NAMALWA (cell line): ENCODE measurements at places on chromosomes 7 and 10.
A peak's percentile ranks its signal among the peaks of the same experiment; 100 is the strongest.

DNA sequence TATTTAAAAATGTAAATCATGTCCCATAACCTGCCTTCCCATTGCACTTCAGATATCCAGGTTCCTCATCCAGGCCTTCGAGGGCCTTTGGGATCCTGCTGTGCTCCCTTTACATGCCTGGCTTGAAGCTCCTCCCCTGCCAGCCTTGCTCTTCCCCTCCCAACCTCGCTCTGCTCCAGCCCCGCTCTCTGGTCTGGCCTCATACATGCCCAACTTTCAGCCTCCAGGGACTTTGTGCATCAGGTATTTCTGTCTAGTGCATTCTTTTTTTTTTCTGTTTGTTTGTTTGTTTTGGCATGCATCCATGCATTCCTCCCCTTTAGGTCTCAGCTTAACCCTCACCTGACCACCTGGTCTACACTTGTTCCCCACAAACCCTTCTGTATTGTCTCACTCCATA lies 160.3 kb downstream of the SNX10 start:
- no peak for DNase-seq

DNA sequence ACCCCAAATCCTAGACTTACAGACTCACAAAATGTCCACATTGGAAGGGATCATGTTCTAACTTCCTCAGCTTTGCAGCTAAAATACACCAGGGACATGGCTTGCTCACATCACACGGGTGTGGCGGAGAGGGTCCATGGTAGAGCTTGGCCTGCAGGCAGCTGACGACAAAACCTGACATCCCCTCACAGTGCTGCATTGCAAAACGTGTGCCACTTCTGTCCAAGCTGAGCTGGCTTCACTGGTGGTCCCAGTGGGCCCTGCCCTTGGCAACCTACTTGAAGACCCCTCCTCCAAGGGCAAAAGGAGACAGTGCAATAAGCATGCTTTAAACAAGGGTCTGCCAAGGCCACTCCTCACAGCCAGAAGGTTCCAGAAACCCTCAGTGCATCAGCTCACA lies 21.9 kb downstream of the ANXA11 start:
- no peak for DNase-seq

GRCh38 chr10:88755753-88756152 lies 4.1 kb upstream of the LIPN start:
- DNase-seq: no peak

- DNase-seq: peak; percentile 5
Measured at GRCh38 chr10:116316503-116316902, 7.7 kb upstream of the CCDC172 start.

GRCh38 chr10:17216901-17217395 lies 11.1 kb upstream of the VIM start:
- DNase-seq: no peak

- no peak for DNase-seq
Measured at GRCh38 chr7:46672861-46673260, 751.8 kb upstream of the IGFBP3 start.

DNA sequence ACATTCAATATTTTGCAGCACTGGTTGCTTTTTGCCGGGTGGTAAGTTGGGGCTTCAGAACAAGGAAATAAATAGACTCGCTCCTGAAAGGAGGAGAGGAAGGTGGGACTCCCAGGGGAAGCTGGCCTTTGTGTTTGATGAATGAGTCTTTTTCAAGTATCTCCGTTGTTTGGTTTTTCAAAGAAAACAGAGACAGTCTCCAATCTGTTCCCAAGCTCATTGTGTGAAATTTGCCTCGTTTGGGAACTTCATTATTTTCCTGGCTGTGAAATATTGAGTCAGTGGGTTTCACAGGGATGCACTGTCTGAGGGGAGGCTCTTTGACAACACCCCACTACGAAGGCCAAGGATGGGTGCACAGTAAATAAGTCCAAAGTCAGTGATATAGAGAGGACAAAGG lies 38.7 kb upstream of the KIAA1217 start:
- DNase-seq: no peak

DNA sequence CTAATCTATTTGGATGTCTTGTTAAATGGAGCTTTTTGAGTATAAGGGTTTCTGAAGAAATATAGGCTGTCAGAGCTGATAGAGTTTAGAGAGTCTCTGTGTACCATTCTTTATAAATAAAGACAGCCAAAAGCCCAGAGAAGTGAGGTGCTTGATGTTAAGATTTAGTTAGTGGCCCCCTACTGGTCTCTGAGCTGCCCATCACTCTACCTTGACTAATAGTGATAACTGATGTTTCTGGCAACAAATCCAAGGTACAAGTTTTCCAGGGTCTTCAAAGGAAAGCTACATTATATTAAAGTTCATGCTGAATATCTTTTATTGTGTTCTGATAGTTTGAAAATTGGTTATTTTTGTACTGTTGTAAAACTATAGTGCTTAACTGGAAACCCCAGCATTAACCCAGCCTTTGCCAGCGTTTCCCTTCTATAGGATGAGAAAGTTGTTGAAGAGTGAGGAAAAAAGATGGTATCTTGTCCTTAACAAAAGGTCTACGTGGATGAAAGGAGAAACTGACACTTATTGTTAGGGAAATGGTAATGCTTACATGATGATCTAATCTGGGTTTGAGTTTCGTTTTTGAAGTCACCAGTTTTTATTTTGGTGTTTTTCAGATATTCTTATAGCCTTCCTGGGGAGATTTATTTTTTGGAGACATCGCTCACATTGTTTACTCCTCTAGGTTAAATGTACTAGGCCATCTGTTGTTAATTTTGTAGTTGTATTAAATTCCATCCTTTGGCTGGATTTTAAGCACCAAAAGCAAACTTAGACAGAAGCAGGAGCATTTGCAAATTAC lies 79.0 kb downstream of the AUTS2 start:
- DNase-seq: peak; percentile 79

DNA sequence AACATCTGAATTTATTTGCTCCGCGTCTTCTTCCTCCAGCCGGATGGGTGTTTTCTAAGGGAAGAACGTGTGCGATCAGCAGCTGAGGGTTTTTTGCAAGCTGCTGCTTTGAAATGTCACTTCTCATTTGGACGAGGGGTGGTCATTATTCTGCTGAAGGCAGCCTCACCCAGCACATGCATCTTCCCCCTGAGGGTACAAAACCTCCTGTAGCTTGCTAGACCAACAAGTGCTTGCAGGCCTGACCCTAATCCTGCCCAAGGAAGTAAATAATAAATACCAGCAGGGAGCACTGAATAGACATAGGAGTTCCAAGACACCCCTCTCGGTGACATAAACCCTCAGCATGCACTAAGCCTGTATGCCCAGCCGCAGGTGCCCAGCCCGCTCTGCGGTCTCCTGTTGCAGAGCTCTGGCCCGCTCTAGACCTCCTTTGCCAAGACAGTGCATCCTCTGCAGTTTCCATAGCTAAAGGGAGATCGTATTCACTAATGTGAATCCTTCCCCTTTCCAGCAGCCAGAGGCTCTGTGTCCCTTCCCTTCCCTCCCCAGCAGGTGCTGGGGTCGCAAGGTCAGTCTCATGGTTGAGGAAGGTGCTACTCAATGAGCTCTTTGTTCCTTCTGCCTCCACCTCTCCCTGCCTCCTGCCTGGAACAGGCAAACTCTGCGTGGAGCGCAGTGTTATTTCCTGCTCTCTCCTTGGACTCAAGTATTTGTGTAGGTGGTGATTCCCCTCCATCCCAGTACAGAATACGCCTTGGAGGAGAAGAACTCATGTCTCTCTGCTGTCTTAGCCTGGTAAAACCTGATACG lies 36.6 kb downstream of the SBDS start:
- no peak for DNase-seq

GRCh38 chr7:116101704-116102103 lies 71.1 kb upstream of the TFEC start:
- no peak for DNase-seq

DNA sequence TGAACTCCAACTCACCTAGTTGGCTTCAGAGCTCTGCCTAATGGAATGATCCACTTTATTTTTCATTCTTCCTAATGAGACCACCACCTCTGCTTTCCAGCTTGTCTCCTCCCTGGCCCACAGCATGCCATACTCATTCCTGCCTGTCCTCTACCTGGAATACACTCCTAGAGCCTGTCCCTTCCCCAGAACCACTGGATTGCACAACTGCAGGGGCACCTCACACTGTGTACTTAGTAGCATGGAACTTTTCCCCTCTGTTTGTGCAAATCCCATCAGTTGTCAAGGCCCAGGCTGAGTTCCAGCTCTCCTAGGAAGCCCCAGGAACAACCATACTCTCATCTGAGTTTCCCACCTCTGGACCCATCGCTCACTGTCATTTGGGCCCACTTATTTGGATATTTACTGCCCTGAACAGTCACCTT lies 15.6 kb downstream of the ALDH18A1 start:
- no peak for DNase-seq

DNA sequence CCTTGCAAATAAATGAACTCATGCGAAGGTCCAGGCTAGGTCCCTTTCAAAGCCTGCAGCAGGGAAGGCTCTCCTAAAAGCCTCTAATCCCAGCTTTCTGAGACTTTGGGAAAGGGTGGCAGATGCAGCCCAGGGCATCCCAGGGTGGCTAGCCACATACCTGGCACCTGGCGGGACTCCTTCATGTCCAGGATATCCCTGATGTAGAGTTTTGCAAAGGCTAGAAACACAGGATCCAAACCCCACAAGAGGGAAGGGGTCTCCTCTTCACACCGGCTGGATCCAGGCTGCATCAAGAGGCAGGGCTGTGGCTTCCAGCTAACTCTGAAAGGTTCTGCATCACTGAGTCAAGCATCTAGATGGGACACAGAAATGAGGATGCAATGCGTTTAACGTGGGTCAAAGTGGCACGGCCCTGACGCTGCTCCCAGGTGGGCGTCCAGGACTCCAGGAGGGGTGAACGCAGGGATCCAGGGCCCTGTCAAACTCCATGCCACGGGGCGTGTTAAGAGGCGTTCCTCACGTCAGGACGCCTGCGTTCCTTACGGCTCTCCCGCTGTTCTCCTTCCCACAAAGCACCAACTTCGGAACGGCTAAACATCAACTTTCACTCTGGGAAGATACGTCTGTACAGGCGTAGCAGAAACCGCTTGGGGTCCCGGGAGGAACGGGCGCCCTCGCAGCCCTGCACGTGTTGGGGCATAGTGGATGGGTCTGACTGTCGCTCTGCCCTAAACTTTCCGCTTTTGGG lies 507 bp downstream of the STN1 start:
- peak; percentile 43 for DNase-seq

- DNase-seq: peak; percentile 76
Measured at GRCh38 chr10:96124230-96125141, 5.6 kb upstream of the ZNF518A start.

DNA sequence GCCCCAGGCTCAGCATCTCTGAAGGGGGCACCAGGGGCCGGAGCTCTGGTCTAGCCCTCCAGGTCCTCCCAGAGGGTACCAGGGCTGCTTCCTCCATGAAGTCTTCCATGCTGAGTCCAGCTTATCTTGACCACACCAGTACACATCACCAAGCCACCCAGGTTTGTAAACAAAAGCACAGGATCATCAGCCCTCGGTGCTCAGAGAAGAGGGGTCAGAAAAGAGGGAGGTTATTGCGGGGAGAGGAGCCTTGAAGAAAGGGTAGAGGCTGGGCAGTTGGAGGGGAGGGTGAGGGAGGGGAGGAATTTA lies 23.9 kb downstream of the AQP1 start:
- DNase-seq: no peak

DNA sequence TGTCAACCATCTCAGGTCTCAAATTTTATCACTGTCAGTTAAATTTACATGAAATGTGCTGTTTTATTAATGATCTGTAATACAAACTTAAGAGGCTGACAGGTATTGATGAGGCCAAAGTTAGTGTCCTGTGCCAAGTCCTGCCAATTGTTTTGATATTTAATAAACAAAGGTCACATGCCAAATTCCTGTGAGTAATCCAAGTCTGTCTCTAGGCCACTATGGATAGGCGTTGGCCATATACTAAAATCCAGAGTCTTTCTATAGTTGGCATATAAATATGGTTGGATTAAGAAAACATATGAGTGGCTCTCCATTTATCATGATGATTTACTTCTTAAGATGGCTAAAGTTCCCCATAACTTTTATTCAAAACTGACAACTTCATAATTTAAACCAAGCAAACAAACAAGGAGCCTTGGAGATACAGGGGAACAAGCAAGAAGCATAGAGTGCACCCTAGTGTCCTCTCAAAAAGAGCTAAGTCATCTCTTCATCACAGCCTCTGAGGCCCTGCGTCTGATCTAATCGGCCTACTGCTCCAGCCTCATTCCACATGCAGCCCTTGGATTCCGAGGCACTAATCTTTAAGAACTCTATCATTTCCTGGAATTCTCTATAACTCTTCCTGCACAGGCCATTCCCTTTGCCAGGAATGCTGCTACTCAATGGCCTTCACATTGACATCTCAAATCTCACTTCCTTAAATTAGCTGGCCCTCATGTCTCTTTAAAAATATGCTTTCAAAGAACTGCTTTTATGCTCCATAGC lies 32.7 kb upstream of the NRCAM start:
- DNase-seq: no peak

DNA sequence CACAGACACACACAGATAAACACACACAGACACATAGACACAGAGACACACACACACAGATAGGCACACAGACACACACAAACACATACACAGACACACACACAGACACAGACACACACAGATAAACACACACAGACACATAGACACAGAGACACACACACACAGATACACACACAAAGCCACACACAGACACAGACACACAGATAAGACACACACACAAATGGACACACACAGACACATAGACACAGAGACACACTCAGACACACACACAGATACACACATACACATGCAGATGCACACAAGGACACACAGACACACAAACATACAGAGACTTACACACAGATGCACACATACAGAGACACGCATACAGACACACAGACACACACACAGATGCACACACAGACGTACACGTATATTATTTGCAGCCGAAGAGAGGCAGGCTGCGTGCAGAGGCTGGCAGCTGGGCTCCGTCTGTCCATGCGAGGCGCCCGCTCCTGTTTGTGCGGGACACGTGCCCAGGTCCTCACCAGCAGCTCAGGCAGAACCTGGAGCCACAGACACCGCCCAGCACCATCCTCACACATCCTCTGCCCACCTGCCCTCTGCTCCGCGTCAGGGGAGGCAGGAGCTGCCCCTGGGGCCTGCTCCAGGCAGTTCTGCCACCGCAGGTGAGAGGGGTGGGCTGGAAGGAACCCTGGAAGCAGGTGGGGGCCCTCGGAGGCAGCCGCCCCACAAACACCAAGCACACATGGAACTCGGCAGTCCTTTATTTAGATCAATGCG lies 1.2 kb downstream of the CALML5 start:
- no peak for DNase-seq

- no peak for DNase-seq
Measured at GRCh38 chr10:98260752-98261151, 7.2 kb downstream of the LOXL4 start.
